ENCODE measurements at places on chromosomes 4 and X.

- DNase-seq, result no peak
These were observed 8.1 kb upstream of the DKK2 start for GRCh38 chr4:107044170-107044569.

DNA sequence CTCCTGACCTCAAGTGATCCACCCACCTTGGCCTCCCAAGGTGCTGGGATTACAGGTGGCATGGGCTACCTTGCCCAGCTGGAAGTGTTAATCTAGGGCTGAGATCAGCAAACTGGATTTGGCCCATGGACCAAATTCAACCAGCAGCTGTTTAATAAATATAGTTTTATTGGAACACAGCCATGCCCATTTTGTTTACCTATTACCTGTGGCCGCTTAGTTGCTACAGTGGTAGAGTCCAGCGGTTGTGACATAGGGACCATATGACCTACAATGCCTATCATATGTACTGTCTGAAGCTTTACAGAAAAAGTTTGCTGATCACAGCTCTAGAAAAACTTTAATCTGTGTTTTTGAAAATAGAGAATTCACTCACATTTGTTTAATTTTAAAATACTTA lies 17.2 kb upstream of the PDHA1 start:
- no peak for DNase-seq

GRCh38 chr4:134078230-134078914 lies 123.2 kb downstream of the PABPC4L start:
- no peak for DNase-seq

DNA sequence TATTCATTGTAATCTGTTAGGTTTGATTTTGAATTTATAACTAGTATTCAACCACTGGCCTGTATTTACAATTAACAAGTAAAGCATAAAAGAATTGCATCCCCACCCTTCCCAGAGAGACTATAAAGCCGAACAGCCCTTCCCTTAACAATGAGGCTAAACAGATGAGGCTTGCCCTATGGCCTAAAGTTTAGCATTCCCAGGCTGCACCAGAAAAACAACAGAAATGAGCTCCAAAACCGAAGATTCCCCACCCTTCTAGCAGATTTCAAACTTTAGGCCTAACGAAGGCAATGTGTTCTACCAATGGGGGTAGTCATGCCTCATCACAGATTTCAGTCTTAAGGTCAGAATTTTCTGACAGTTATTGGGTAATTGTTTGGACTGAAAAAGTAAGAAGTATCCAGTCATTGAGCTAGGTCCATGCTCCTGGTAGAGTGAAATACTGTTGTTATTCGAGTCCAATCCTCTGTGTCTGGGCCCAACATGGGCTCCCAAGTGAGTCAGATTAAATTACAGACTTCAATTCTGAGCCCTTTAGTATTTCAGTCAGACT lies 197.6 kb downstream of the ANTXR2 start:
- DNase-seq, result no peak

- DNase-seq, result peak; percentile 34
These were observed 3.8 kb downstream of the FGF16 start for GRCh38 chrX:77450996-77451395.

- no peak for DNase-seq
These were observed 100.3 kb upstream of the PDE5A start for GRCh38 chr4:119728692-119729593.

GRCh38 chr4:154564311-154564710 lies 1.5 kb downstream of the FGB start:
- no peak for DNase-seq

DNA sequence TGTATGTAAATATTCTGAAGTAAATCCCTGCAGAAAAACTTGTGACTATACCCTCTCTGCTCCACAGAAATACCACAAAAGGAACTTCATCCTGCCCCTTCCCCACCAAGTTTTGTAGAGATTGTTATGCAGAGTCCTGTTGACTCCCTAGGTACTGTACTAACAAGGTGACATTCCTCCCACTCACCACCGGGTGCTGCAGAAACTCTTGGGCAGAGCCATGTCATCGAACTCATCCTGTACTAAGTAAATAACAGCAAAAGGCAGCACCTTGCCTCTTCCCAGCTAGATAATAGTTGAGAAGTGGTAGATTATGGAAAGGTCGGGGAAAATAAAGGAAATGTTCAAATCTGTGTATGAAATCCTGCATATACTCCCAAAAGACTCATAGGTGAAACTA lies 233.3 kb downstream of the STPG2 start:
- DNase-seq, result no peak

GRCh38 chrX:154607370-154607769 lies 11.7 kb downstream of the CTAG1B start:
- no peak for DNase-seq

DNA sequence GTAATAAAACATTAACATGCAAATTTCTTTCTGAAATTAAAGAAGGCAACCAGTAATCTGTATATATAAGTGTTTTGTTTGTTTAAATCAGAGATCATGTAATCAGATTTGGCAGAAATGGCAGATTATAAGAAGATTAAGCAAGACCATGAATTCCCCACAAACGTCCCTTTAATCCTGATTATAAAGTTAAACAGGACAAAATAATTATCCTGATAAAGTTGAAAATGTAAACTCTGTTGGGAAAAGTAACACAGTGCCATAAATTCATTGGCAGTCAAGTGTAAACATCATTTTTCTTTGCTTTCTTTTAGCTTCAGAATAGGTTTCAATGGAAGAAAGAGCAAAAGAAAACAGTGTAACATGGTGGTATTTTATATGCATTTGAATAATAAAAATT lies 256.3 kb downstream of the KCNIP4 start:
- no peak for DNase-seq

- DNase-seq, result no peak
These were observed 191.4 kb downstream of the ADAMTS3 start for GRCh38 chr4:72377491-72378194.

GRCh38 chr4:105150503-105150902 lies 3.8 kb downstream of the TET2 start:
- no peak for DNase-seq

- DNase-seq, result no peak
These were observed 190.6 kb downstream of the CCSER1 start for GRCh38 chr4:90317785-90318184.

- no peak for DNase-seq
These were observed 6.8 kb downstream of the SEPTIN6 start for GRCh38 chrX:119686087-119686691.
